ENCODE measurements at places on chromosomes 13 and 19.

GRCh38 chr13:60519496-60519895, 122.5 kb downstream of the TDRD3 start:
- no peak for ATAC-seq

DNA sequence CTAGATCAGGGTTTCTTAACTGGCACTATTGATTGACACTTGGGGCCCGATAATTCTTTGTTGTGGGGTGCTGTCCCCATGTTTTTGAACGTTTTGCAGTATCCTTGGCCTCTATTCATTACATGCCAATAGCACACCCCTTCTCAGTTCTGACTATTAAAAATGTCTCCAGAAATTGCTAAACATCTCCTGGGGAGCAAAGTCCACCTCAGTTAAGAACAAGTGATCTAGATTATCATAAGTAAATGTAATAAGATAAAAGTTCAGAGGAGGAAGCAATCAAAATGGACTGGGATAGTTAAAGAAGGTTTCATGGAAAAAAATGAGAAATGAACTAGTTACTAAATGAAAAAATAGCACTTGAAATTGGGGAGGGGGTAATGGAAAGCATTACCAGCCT, 98.1 kb upstream of the MIR17HG start:
- no peak for ATAC-seq

DNA sequence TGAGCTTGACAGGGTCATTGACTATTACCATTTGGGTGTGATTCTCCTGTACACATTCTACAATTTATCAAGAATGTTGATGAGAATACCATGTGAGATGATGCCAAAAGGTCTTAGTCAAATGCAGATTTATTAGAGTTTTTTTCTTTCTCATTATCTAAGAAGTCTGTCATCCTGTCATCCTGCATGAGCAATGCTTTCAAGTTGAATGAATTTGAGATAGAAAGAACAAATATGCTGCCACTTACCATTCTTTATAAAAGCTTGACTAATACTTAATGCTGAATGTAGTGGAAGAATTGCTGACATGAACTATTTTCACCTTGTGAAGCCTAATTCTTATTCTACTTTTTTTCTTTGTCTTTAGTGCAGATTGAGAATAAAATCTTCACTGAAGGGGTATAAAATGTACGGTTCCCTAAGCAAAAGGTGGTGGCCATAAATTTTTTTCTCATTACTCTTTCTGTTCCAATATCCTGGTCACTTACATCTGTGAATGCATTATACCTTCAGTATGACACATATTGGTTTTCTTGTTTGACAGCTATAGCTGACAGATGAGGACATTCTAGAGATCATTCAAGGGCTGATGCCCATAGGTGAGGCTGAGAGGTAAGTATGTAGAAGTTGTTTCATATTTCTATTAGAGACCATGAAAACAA, 1434.7 kb downstream of the SLITRK1 start:
- no peak for ATAC-seq

GRCh38 chr13:98350746-98351330, 173.8 kb upstream of the RNF113B start:
- peak; percentile 89 for ATAC-seq

DNA sequence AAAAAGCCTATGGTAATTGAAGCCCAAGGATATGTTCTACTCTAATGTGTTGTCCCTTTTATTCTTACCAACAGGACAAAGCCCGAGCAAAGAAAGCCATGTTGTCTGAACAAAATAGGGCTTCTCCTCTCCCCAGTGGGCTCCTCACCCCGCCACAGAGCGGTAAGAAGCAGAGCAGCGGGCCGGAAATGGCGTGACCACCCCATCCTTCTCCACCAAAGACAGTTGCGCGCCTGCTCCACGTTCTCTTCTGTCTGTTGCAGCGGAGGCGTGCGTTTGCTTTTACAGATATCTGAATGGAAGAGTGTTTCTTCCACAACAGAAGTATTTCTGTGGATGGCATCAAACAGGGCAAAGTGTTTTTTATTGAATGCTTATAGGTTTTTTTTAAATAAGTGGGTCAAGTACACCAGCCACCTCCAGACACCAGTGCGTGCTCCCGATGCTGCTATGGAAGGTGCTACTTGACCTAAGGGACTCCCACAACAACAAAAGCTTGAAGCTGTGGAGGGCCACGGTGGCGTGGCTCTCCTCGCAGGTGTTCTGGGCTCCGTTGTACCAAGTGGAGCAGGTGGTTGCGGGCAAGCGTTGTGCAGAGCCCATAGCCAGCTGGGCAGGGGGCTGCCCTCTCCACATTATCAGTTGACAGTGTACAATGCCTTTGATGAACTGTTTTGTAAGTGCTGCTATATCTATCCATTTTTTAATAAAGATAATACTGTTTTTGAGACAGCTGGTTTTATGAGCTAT, 12.0 kb downstream of the CCNE1 start:
- no peak for ATAC-seq
